ENCODE measurements at places on chromosomes 3 and 15.

GRCh38 chr3:131444180-131444579, 58.6 kb downstream of the MRPL3 start:
- no peaks in the 10 kb centered on the region for H3K4me1 ChIP-seq
- H3K27ac ChIP-seq, result no peak overlapping the region
- H3K27me3 ChIP-seq, result no peaks in the 10 kb centered on the region
- H3K36me3 ChIP-seq, result no peaks in the 10 kb centered on the region

DNA sequence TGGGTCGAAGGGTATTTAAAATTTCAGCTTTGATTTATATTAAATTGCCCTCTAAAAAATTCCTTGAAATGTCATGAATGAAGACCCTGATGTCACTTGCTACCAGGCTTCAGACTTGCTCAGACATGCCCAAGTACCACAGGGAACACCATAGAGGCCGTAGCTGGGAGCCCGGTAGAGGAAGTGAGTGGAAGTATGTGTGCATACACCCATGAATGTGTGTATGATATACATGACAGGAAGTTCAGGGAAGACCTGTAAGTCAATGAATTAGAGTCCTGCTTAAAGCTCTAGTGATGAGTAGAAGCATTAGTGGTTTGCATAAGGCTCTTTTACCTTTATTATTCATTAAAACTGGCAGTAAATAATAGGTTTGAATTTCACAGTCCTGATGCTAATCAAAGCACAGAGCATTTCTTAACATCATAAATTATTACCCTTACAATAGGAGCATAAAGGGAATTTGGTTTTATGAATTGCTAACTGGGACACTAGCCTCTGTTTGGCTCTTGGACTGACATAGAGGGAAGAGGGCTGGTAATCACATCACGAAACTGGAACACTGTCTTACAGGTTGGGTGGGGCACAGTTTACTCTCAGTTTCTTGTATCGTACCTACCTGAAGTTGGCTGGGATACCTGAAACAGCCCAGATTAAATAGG, 144.4 kb downstream of the CHST2 start:
- no peak overlapping the region for H3K4me3 ChIP-seq
- H3K36me3 ChIP-seq, result no peaks in the 10 kb centered on the region
- H3K27me3 ChIP-seq, result no peaks in the 10 kb centered on the region

DNA sequence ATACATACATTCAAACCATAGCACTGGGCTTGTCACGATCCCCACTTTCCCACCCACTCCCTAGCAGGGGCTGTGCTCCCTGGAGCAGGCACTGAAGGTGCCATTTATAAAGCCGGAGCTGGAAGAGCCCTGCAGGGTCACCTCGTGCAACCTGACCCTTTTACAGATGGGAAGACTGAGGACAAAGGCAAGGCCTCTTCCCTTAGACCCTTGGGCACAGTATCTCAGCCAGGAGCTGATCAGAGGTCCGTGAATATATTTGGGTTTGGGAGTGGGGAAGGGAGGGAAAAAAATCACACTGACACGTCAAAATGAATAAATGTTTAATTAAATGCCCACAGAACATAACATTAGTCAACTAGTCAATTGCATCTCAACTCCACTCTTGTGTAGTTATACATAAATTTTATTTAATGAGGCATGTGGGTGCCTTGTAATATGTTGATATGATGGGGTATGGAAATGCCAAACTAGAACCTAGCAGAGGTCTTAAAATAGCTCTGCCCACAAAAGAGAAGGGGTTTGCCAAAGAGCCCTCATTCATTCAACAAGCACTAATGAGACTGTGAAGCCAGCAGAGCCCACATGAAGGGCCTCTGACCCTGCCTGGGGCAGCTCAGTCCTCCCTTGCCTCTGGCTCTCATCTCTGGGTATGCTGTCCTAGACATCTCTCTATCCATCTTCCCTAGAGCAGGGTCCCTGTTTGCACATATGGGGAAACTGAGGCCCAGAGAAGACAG, 119.4 kb downstream of the NUP210 start:
- H3K27ac ChIP-seq, result no peak overlapping the region
- peaks cover 6% of the 10 kb centered on the region for H3K4me1 ChIP-seq
- no peak for DNase-seq
- no peaks in the 10 kb centered on the region for H3K27me3 ChIP-seq
- no peaks in the 10 kb centered on the region for H3K36me3 ChIP-seq

GRCh38 chr3:172319595-172319994, 128.7 kb downstream of the GHSR start:
- H3K27me3 ChIP-seq, result no peaks in the 10 kb centered on the region
- peaks cover 11% of the 10 kb centered on the region for H3K4me1 ChIP-seq
- no peak for DNase-seq
- peaks cover 2% of the 10 kb centered on the region for H3K36me3 ChIP-seq
- H3K4me3 ChIP-seq, result no peak overlapping the region

DNA sequence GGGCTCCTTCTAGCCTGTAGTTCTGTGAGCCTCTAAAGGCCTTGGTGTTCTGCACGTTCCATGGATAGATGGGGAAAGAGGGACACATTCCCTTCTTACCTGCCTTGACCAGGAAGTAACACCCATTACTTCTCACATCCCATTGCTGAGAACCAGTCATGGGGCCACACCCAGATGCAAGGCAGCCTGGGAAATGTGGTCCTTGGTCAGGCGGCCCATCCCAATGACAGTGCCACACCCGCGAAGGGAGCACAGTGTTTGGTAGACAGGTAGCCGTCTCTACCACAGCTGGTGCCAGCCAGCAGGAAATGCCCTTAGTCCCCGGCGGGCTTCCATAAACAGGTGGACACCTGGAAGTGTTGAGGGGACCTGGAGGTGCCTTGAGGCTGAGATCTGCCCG, 23.2 kb upstream of the LCTL start:
- DNase-seq, result no peak
- H3K27ac ChIP-seq, result no peak overlapping the region
- H3K36me3 ChIP-seq, result no peaks in the 10 kb centered on the region

DNA sequence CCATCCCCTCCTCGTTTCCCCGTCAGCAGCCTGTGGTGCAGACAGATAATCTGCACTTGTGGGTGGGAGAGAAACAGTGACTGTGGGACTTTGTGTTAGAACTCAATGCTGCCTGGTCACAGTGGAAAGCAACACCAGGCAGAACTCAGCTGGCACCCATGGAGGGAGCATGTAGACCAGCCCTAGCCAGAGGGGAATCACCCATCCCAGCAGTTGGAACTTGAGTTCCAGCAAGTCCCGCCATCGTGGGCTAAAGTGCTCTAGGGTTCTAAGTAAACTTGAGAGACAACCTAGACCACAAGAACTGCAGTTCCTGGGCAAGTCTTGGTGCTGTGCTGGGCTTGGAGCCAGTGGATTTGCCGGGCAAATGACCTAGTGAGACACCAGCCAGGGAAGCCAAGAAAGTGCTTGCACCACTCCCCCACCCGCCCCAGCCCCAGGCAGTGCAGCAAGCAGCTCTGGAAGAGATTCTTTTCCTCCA, 24.4 kb downstream of the ISG20 start:
- H3K36me3 ChIP-seq, result no peaks in the 10 kb centered on the region
- DNase-seq, result no peak
- no peaks in the 10 kb centered on the region for H3K27me3 ChIP-seq
- no peak overlapping the region for H3K27ac ChIP-seq
- H3K4me1 ChIP-seq, result no peaks in the 10 kb centered on the region

DNA sequence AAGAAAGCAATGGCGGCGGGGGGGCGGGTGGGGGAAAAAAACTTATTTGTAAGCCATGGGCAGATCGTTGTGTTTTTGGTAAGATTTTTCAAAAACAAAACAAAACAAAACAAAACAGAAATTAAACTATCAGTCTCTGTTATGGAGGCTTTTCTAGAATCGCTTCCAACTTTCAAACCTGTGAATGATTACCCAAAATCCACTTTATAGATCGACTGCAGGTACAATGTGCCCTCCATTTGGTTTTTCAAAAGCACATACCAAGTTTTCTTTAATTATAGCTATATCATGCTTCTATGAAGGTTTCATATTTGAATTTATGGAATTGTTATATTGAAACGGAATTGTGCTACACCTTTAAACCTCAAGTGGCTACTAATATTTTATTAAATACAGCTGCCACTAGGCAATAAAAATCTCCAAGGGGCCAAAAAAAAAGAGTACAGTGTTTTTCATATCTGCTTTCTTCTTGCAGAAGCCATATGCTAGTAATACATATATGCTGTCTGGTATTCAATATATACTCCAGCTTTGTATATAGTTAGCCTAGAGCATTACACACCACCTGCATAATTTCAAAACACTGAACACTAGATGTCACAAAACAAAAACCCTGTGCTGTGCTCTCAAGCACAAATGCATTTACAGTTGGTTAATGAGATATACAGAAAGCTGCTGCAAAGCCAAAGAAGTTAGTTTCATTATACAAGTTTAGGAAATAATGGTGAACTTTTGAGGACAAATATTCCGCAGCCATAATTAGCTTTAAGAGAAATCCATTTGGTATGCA, 683.8 kb upstream of the NR2F2 start:
- no peak overlapping the region for H3K27ac ChIP-seq
- DNase-seq, result no peak
- no peaks in the 10 kb centered on the region for H3K4me1 ChIP-seq
- H3K27me3 ChIP-seq, result no peaks in the 10 kb centered on the region
- no peak overlapping the region for H3K4me3 ChIP-seq

GRCh38 chr3:58996730-58997129, 53.1 kb downstream of the CFAP20DC start:
- no peak overlapping the region for H3K27ac ChIP-seq
- DNase-seq, result no peak
- H3K4me3 ChIP-seq, result no peak overlapping the region
- no peaks in the 10 kb centered on the region for H3K4me1 ChIP-seq
- H3K36me3 ChIP-seq, result no peaks in the 10 kb centered on the region
- H3K27me3 ChIP-seq, result no peaks in the 10 kb centered on the region

DNA sequence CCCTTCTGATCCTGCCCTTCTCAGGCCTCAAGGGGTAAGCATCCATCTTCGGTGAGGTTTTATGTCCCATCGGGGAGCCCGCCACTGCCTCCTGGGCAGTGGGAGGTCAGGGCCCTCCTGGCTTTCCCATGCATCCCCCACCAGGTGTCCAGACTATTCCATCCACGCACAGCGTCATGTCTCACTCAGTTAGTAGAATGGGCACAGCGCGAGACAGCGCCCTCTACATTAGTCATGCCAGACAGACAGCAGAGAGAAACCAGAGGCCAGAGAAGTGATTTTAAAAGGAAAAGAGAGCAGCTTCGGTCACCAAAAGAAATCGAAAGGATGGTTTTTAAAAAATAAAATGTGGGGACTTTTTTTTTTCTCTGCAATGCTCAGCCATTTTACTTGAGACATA, 49.8 kb downstream of the ZDHHC3 start:
- no peak overlapping the region for H3K27ac ChIP-seq
- DNase-seq, result no peak
- no peak overlapping the region for H3K4me3 ChIP-seq
- H3K36me3 ChIP-seq, result no peaks in the 10 kb centered on the region
- no peaks in the 10 kb centered on the region for H3K27me3 ChIP-seq

- H3K27ac ChIP-seq, result no peak overlapping the region
- no peaks in the 10 kb centered on the region for H3K27me3 ChIP-seq
- no peaks in the 10 kb centered on the region for H3K4me1 ChIP-seq
Observed at GRCh38 chr15:62938825-62939224, 103.7 kb upstream of the TPM1 start.

GRCh38 chr3:85740561-85740960, 781.8 kb downstream of the CADM2 start:
- DNase-seq, result no peak
- H3K4me1 ChIP-seq, result no peaks in the 10 kb centered on the region
- no peaks in the 10 kb centered on the region for H3K27me3 ChIP-seq
- no peak overlapping the region for H3K4me3 ChIP-seq
- H3K36me3 ChIP-seq, result no peaks in the 10 kb centered on the region

DNA sequence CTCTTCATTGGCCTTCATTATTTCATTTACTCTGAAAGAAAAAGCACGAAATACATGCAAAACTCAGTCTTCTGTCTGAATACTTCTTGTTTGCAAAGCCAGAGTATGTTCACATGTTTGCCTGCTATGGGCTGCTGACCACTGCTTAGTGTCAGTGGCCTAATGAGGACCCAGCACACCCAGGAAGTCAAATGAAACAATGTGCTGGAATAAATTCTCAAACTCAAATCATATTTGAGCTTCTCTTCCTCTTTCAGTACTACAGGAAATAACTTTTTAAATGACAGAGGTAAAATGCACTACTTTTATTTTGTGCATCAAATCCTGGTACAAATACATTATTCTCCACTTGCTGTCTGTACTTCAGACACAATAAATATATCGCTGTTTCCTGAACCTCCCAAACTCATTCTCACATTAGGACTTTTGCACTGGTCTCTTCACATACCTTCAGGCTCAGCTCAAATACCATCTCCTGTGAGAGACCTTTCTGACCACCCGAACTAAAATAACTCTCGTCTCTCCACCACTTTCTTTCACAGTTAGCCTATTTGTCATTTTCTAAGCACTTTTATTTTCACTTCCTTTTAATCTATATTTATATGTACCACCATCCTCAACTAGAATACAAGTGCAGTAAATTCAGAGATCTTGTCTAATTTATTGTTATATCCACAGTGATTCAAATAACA, 176.8 kb downstream of the TUSC7 start:
- no peaks in the 10 kb centered on the region for H3K27me3 ChIP-seq
- no peak overlapping the region for H3K27ac ChIP-seq
- no peaks in the 10 kb centered on the region for H3K36me3 ChIP-seq
- no peak overlapping the region for H3K4me3 ChIP-seq

DNA sequence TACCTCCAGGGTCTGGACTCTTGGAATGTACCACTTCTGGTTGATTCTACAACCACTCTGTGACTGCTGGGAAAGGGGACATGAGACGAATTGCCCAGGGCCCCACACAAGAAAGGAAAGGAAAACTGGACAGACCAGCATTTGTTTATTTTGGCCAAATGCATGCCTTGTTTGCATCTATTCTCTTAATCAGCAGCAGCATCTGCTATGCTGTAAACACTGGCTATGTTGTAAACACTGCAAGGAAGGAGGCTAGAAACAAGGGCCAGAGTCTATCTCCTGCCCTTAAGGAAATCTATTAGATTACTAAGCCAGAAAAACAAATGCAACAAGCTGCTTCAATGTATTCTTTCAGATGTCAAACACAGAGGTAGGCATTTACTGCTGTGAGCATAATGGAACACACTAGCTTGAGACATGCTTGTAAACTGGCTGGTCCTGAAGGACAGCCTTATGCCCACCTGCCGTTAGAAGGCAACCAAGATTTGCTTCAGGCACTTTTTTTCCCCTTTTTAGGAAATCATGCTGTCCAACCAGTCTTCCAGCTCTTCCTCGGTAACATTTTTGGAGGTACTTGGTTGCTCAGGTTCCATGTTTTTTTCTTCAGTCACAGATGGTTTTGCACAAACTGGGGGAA, 102.1 kb upstream of the CHRM5 start:
- H3K4me3 ChIP-seq, result no peak overlapping the region
- H3K36me3 ChIP-seq, result no peaks in the 10 kb centered on the region
- no peaks in the 10 kb centered on the region for H3K4me1 ChIP-seq
- no peaks in the 10 kb centered on the region for H3K27me3 ChIP-seq

- H3K27ac ChIP-seq, result no peak overlapping the region
- no peaks in the 10 kb centered on the region for H3K4me1 ChIP-seq
- H3K36me3 ChIP-seq, result no peaks in the 10 kb centered on the region
- DNase-seq, result no peak
Observed at GRCh38 chr15:36643551-36643950, 64.1 kb downstream of the CDIN1 start.

Measured in Caco-2 (cell line).